ENCODE measurements at places on chromosomes 7 and 10. TPM values are rescaled to one million over a fixed set of nuclear protein-coding genes. Genes with fewer than 3 reads are reported as not detected.

The ADAM22 gene
- total RNA-seq = 4.2 TPM

The ERV3-1 gene
- total RNA-seq = 23.1 TPM

GRCh38 chr7:139317939-139318505 lies 23.1 kb upstream of the FMC1 start:
- no peak overlapping the region for H3K27ac ChIP-seq
- H3K27me3 ChIP-seq = no peaks in the 10 kb centered on the region
- H3K4me3 ChIP-seq = no peak overlapping the region
- H3K36me3 ChIP-seq = no peaks in the 10 kb centered on the region
- DNase-seq = no peak

DNA sequence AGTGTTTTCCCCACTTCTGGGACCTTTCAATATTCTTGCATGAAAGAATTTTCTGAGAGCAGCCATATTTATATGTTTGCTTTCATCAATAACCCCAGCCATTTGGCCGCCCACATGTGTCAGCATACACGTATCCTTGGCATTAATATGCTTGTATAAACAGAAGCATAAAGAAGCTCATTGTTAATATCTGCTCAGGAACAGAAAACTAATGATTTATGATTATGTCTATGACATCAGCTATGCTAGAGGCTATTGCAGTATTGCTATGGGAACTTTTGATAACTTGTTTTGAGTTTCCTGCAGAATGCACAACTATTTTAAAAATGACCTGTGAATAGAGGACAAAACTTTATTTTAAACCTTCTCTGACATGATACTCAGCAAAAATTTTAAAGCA lies 300.9 kb upstream of the MTPN start:
- DNase-seq = no peak
- no peak overlapping the region for H3K4me3 ChIP-seq
- no peaks in the 10 kb centered on the region for H3K36me3 ChIP-seq
- H3K27me3 ChIP-seq = no peaks in the 10 kb centered on the region
- H3K27ac ChIP-seq = no peak overlapping the region

DNA sequence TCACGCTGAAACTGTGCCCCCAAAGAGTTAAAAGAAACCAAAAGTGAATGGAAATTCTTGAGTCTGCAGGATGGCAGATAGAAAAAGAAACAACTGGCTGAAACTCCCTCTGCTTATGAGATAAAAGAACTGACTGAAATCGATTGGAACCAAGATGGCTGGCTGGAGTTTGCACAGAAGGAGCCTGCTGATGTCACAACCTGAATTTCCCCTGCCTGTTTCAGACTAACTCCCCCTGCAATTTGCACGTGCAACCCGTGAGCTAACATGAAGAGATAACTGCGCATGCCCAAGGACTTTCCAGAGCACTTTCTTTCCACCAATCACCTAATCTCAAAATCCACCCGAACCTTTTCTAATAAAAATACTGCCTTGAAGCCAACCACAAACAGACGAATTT lies 435.5 kb downstream of the CALN1 start:
- no peak overlapping the region for H3K27ac ChIP-seq
- H3K27me3 ChIP-seq = no peaks in the 10 kb centered on the region
- no peaks in the 10 kb centered on the region for H3K36me3 ChIP-seq
- no peak for DNase-seq

- H3K4me1 ChIP-seq = no peaks in the 10 kb centered on the region
- DNase-seq = no peak
- no peak overlapping the region for H3K4me3 ChIP-seq
- no peaks in the 10 kb centered on the region for H3K27me3 ChIP-seq
- H3K36me3 ChIP-seq = no peaks in the 10 kb centered on the region
Measured at GRCh38 chr7:133052826-133053225, 29.1 kb downstream of the CHCHD3 start.

GRCh38 chr7:107147464-107148393 lies 21.1 kb upstream of the HBP1 start:
- no peak for DNase-seq
- H3K36me3 ChIP-seq = no peaks in the 10 kb centered on the region
- H3K4me3 ChIP-seq = peak overlapping the region; percentile 29
- no peak overlapping the region for H3K27ac ChIP-seq

- H3K4me3 ChIP-seq = no peak overlapping the region
- no peak for DNase-seq
- H3K36me3 ChIP-seq = no peaks in the 10 kb centered on the region
- H3K4me1 ChIP-seq = peaks cover 12% of the 10 kb centered on the region
Measured at GRCh38 chr7:101470668-101471487, 108.2 kb downstream of the COL26A1 start.
